ENCODE measurements at places on chromosomes 12 and 14.

DNA sequence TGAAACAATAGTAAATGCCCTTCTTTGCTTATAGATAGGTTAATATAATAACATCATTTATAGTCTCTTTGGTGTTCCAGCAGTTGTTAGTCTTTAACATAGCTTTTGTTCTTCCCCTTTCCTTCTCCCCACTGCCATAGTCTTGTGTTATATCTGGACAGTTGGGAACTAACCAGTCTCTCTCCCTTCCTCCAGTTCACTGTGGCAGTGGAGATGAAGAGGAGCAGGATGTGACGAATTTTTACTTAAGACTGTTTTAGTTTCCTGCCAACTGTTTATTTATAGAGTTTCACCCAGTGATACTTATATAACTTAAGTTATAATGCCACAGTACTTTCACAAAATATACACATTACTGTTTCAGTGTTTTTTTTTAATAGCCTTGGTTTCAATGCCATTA is 277.4 kb downstream of the PDZRN4 start:
- no peak for DNase-seq

- DNase-seq: no peak
Measured at GRCh38 chr14:61609884-61610283, 85.4 kb upstream of the HIF1A start.

- no peak for DNase-seq
Measured at GRCh38 chr12:83559650-83560049, 872.9 kb downstream of the TMTC2 start.

DNA sequence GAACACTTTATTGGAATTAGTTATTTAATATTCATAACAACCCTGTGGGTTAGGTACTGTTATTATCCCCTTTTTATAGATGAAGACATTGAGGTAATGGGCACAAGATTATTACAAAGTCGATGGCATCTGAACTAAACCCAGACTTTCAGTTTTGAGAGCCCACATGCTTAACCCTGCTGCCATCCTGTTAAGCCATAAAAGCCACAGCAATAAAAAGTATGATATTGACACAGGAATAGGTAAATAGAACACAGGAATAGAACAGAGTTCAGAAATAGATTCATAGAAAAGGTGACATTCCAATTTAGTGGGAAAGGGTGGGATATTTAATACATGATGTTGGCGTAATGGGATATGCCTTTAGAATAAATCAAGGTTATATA is 119.8 kb downstream of the SLC38A1 start:
- DNase-seq: no peak

- no peak for DNase-seq
Measured at GRCh38 chr14:103423050-103423461, 37.8 kb downstream of the MARK3 start.

DNA sequence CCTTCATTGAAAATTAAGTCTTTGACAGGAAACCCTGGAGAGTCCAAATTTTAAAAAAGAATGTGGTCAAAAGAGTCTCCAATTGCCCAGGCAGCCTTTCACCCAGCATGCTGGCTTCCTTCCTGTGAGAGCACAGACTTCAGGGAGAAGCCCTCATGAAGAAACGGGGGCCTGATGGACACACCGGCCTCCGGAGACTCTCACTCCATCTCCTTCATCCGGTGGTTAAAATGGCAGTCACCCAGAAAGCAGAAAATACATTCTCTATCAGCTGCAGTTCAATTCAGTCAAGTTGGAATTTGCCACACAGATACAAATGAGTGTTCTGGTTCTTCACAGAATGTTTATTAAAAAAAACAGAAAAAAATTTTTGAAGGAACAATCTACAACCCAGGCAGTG is 56.5 kb downstream of the CPM start:
- no peak for DNase-seq

DNA sequence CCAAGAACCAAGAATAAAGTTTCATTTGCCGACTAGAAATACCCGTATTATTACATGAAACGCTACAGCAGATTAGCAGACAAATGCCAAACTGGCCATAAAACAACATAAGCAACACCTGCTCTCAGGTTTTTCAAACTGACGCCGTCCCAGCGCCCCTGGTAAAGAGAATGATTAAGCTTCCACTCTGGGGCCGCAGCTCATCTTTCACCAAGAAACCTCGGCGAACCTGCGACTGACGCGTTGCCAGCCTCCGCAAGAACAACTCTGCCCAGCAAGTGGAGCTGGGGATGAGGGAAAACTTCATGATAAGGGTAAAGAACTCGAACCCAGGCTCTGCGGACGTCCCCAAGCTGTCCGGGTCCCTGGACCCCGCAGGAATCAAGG is 530 bp downstream of the ARL1 start:
- DNase-seq: no peak

GRCh38 chr12:101455685-101456084 is 19.5 kb upstream of the SPIC start:
- no peak for DNase-seq

DNA sequence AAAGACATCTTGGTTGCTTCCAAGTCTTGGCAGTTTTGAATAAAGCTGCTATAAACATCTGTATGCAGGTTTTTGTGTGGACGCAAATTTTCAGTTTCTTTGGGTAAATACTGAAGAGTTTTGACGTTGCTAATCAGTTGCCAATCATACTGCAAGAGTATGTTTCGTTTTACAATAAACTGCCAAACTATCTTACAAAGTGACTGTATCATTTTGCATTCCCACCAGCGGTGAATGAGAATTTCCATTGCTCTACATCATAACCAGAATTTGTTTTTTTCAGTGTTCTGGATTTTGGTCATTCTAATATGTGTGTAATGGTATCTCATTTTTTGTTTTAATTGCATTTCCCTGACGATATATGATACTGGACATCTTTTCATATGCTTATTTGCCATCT is 190.8 kb upstream of the PARP11 start:
- DNase-seq: no peak

- no peak for DNase-seq
Measured at GRCh38 chr14:21037156-21037555, 2.5 kb upstream of the RNASE13 start.

- no peak for DNase-seq
Measured at GRCh38 chr12:9707864-9708808, 24.8 kb downstream of the CLECL1 start.

DNA sequence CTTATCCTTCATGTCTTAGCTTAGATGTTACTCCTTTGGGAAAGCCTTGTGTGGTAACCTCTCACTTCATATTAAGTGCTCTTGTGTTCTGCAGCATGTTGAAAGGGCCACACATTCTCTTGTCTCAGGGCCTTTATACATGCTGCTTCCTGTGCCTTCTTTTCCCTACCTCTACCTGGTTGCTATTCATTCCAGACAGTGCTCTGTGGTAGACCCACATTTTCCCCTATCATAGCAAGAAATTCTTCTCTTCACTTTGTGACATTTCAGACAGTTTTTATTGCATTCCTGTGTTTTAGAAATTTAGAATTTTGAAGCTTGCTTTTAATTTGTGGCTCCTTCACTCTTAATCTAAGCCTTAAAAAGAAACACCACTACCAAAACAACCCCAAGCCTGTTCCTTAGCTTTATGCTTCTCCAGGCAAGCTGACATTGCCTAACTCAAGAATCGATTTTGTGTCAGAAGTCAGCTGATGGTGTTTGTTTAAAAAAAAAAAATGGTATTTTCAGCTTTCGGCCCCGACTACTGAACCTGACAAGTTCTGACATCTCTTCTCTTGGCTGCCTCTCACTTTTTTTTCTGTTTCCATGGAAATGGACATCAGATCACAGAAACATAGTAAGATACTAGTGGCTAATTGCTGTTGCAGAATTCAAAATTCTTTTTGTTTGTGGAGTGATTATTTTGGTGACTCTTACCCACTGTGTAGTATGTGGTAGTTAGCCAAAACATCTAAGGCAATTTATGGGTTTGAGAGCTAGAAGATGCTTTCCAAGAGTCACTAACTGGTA is 156.3 kb downstream of the NUBPL start:
- no peak for DNase-seq

Measured in coronary artery (tissue), 2 donors.